SW480 (cell line): ENCODE measurements at places on chromosomes 16 and 17.
A peak's percentile ranks its signal among the peaks of the same experiment; 100 is the strongest.

DNA sequence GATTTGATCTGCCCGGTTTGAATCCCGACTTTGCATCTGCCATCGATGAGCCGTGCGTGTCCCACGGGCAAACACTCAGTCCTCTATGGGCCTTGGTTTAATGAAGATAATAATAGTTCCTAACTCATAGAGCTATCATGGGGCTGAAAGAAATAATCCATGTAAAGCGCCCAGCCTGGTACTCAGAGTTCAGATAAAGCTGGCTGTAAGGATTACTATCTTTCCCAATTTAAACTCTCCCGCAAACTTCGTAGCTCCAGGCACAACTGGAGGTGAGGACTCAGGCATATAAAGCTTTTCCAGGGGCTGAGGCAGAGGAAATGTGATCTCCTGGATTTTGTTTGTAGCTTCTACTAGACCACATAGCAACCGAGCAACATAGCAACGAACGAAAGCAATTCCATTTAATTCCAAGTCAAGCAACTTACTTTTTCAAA is 16.3 kb downstream of the ALOX15 start:
- DNase-seq: no peak

DNA sequence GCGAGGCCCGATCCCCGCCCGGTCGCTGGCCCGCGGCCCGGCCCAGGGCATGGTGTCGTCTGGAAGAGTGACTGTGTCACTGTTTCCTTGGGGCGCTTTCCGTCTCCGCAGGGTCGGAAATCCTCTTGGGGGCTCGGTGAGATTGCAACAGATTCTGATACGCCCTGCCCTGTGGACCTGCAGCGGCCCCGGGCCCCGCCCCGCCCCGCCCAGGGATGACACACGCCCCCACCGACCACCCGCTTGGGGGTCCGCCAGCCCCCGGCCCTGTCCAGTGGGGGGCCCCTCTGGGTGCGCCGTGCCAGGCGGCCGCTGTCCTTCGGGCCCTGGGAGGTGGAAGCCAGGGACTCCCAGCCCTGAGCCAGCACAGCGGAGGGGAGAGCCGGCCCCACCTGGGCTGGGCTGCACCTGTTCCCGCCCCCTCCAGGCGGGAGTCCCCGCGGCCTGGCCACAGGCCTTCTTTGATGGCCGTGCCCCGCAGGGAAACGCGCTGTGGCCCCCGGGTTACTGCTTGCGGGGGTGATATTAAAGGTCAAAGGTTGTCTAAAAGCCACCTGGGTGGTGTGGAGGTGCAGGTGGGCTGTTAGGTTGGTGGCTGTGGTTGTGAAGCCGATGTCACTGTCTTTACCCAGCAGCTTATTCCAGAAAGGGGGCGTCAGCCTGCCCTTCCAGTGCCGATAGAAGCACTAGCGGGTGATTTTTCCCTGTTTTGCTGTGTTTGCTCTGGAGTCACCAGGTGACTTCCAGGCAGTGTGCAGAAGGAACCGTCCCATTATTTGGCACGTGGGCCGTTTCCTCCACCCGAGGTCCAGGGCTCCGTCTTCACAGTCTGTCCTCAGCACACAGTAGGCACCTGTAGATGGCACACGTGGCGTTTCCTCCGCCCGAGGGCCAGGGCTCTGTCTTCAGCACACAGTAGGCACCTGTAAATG is 752 bp downstream of the TBC1D24 start:
- no peak for DNase-seq

DNA sequence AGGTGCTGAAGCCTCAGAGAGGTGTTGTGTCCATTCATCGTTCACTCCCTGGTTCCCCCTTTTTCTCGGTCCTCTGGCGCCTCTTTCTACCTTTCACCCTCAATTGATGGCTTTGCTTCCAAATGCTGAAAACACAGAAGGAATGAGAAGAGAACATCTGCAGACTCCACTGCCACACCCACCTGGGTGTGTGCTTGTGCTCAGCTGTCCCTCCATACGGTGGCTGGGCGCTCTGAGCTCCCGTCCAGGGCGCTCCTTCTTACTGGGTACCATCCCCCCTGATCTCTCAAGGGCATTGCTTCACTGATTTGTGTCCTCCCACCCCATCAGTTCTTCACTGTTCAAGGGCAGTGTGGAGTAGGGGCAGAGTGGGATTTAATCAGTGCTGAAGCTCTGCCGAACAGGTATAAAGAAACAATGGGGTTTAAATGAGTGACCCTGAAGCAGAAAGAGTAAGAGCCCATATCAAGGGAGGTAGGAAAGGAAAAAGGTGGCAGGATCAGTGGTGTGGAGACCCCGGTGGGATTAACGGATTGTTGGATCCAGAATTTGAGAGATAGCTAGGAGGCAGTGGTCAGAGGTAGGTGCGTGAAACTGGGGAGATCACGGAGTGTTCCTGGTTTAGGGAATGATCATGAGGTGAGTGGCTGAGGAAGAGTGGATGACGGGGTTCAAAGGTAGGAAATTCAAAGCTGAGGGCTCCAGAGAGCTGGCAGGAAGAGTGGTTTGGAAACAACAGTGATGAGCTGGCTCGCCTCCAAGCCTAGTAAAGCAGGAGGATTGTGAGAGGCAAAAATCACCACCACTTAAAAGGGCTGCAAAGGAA is 40.8 kb downstream of the MRTFB start:
- DNase-seq: no peak

DNA sequence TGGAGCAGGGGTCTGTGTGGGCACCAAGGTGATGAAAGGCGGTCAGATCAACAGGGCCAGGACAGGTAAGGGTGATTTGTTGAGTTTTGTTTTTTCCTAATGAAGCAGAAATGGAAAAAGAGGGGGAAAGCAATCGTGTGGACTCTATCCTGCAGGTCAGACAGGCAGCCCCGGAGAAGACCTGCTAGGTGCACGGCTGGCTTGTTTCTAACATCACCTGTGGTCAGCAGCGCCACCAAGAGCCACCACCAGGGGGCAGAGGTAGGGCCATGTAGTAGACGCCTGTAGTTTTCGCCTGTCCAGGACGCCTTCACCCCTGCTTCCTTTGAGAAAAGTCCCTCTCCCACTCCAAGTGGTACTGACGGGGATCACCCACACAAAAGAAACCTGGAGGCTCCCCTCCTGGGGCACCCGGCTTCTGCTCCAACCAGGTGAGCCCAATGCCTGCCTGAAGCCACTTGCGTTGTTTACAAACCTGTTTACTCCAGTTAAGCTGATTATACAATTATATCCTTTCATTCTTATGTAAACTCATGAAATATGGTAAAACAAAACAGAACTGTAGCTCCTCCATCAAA is 54.2 kb upstream of the SEC14L1 start:
- peak; percentile 82 for DNase-seq
